ENCODE measurements at places on chromosomes 5 and 9.

DNA sequence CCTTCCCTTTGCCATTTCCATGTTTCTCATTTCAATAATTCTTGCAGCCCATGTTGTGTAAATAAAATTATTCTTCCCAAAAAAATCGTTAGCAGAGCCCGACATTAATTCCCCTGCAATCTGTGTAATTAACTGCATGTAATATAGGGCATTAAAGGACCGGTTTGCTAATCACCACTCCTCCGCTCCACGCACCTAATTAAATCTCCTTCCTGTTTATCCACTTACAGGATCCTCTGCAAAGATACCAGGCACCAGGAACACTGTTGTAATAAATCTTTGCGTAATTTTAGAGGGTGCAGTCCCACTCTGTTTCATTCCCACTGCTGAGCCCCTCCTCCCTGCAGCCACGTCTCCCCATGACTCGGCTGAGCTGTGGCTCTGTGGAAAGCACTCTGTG is 105.0 kb upstream of the PPP1R26 start:
- DNase-seq = no peak

GRCh38 chr9:75210215-75210614 is 121.9 kb downstream of the OSTF1 start:
- no peak for DNase-seq

DNA sequence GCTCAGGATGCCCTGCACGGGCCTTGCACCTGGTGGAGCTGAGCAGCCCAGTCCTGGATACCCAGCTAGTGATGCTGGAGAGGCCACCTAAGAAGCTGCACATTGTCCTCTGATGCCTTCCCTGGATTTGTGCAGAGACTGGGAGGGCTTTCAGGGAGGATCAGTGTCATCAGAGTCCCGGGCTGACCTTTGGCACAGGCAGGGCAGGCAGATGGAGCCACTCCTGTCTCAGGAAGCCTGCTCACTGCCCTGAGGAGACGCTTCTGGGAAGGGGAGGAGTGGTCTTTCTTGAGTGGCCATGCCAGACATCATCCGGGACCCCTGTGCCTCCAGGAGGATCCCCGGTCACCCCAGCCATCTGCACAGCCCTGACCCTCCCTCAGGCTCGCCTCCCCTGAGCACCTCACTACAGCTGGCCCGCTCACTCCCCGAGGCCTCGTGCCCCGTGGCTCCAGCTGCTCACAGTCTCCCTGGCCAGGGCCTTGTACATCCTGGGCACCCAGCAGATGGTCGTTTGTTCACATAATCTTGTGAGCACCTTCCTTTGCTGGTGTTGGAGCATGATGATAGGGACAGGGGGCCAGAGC is 47.2 kb upstream of the FCN2 start:
- no peak for DNase-seq

- no peak for DNase-seq
Observed at GRCh38 chr5:120055858-120056257, 408.2 kb upstream of the PRR16 start.

GRCh38 chr9:83372957-83373356 is 165.2 kb downstream of the FRMD3 start:
- DNase-seq = no peak

DNA sequence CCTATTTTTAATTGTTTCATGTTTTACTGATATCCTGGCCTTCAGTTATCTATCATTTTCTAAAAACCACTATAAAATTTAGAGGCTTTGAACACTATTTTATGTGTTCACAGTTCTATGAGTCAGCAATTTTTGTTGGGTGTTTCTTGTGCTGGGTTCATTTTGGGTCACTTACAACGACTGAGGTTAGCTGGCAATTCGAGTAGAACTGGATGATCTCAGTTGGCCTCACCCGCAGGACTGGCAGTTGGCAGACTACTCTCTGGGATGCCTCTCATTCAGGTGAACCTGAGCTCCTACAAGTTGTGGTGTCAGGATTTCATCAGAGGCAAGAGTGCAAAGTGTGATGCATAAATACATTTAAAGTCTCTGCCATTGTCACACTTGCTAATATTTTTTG is 151.0 kb upstream of the PAPPA start:
- no peak for DNase-seq

GRCh38 chr5:4628645-4629385 is 511.3 kb upstream of the ADAMTS16 start:
- no peak for DNase-seq

DNA sequence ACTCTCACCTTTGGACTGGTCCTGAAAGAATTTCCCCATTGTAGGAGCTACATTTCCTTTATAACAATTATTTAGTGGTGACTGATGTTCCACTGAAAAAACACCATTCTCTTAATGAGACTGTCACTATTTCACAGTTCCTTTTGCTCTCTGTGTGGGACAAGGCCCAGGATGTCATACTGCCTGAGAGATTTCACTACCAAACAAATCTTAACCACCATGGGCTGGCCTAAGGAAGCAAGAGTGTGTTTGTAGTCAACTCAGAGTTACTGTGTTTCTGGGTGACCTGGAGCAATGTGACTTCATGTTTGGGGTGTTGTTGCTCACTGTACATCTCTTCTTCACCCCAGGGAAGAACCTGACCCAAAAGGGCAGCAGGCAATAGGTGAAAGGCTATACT is 50.1 kb upstream of the ZNF608 start:
- no peak for DNase-seq

DNA sequence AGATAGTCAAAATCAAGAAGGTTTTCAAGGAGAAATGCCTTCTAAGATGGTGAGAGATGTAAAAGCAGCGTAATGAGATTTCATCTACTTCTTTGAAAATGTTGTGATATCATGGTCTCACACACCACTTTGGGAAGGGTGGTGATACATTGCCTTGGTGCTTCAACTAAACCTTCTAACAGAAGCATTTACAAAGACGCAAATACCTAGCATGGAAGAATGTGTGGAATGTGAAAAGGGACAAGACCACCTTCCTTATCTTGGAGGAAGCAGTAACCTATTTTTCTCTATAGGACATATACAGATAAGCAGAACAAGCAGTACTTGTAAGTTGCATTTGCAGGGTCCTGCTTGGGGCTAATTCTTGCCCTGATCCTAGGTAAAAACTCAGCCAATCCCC is 38.8 kb downstream of the PCA3 start:
- no peak for DNase-seq

DNA sequence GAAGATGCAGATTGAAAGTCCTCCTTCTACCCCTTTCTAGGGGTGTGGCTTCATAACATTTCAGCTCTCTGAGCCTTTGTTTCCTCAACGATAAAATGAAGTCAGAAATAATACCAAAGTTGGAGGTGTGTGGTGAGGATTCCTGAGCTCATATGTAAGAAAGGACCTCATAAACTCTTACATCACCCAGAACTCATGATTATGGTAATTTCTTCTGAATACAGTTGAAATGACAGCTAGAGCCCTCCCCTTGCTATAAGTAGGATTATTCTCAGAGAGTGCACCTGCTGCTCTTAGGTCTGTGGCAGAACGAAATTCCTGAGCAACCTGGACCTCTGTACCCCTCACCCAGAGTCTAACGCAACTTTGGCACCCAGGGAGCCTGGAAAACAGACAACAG is 291.4 kb upstream of the KLF4 start:
- DNase-seq = no peak

DNA sequence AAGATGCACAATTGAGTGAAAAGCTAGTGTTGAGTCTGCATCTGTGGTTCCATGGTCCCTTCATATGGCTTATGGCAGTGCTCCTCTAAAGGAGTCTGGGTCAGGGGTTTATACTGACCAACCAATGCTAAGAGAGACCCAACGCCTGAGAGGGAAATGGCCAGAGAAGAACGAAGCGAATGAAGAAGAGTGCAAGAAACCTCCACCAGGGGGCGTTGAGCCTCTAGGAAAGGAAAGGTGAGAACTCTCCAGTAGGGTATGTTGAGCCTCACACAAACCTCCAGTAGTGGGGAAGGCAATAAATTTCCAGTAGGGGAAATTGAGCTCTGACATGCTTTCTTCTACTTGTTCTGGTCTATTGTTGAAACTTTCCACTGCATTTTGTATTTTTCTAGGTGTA is 470.6 kb downstream of the PRDM9 start:
- DNase-seq = peak; percentile 10

GRCh38 chr9:6109986-6110385 is 94.6 kb upstream of the RANBP6 start:
- DNase-seq = no peak

DNA sequence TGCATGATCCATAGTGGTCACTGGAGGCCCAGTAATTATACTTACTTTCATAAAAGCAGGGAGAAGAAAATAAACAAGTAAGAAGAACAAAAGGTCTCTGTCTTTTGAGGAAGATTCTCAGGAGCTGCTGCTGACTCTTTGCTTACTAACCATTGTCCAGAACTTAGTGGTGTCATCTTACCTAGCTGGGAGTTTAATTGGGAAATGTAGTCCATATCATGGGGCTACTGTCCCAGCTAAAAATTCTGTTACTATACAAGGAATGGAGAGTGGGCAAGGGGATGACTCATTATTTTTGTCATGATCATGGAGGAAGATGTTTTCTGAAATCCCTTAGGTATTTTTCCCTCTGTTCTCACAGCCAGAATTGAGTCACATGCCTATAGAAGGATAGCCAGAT is 639.3 kb downstream of the MTRR start:
- no peak for DNase-seq

DNA sequence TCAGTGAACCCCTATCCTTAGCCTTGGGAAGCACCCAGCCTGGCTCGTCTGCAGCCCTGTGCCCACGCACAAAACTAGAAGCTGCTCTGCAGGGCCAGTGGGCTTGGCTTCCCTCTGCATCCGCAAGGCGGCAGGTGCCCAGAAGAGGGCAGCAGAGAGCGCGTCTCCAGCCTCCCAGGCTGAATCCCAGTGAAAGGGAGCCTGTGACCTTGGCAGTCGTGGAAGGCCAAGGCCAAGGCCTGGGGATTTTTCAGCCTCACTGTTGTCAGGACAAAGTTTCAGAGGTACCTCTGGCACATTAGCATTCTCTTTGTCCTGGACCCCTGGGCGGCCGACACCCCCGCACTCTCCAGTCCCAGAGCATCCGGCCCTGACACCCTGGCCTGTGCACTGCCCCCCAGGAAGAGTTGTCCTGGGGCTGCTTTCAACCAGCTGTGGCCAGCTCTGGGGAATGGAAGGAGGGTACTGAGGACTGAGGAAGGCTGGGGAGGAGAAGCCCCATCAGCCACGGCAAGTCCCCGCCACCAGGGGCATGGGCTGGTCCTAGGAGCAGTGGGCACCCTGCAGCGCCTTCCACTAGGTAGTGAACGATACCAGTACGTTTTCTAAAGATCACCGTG is 63.6 kb upstream of the IL17B start:
- DNase-seq = peak; percentile 85

DNA sequence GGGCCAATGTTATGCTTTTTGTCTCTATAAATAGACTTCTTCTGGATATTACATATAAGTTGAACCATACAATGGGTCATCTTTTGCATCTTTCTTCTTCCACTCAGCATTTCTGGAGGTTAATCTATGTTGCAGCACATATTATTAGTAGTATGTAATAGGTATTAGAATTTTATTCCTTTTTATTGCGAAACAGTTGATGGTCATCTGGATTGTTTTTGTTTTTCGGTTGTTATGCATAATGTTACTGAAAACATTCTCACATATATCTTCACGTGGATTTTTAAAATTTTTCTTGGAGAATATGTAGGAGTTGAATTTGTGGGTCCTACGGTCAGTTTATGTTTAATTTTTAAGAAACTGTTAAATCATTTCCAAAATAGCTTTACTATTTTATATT is 466.8 kb downstream of the SLCO4C1 start:
- no peak for DNase-seq

GRCh38 chr5:7330256-7330655 is 65.7 kb upstream of the ADCY2 start:
- DNase-seq = no peak

- no peak for DNase-seq
Observed at GRCh38 chr5:33968211-33969005, 16.1 kb downstream of the SLC45A2 start.

- DNase-seq = no peak
Observed at GRCh38 chr9:105187781-105188180, 56.7 kb upstream of the SLC44A1 start.

DNA sequence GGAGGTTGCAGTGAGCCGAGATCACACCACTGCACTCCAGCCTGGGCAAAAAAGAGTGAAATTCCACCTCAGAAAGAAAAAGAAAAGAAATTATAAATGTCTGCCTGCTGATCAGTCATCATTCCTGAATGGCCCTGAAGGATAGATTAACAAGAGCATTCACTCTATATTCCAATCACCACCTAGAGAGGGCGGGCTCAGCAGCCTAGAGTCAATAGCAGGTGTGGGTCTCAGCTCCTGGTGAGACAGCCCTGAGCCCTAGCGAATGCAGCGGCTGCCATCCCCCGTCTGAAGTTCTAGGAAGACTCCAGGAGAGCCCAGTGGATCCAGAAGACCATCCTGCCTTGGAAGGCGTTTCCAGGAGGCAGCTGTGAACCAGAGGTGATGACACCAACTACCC is 12.0 kb downstream of the FBP1 start:
- no peak for DNase-seq

DNA sequence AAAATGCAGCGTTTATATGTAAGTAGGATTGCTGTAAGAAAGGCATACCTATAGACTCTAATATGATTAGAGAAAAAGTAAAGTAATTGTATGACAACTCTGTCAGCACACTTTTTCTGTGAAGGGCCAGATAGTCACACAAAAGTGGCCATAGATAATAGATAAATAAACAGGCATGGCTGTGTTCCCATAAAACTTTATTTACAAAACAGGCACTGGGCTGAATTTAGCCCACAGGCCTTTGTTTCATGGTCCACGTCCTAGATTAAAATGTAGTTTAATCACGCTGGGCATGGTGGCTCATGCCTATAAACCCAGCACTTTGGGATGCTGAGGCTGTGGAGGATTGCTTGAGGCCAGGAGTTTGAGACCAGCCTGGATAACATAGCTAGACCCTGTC is 8.7 kb upstream of the TXNDC8 start:
- no peak for DNase-seq

- no peak for DNase-seq
Observed at GRCh38 chr9:100511205-100511604, 38.3 kb downstream of the TMEFF1 start.

GRCh38 chr9:35923927-35924763 is 14.9 kb downstream of the SPAAR start:
- DNase-seq = peak; percentile 71

- no peak for DNase-seq
Observed at GRCh38 chr5:87946271-87946670, 322.4 kb downstream of the TMEM161B start.

GRCh38 chr5:143923634-143924266 is 111.8 kb downstream of the HMHB1 start:
- no peak for DNase-seq

- DNase-seq = no peak
Observed at GRCh38 chr9:34230556-34230955, 51.7 kb downstream of the UBAP1 start.

GRCh38 chr9:24382566-24382965 is 163.1 kb downstream of the IZUMO3 start:
- DNase-seq = no peak
